ENCODE measurements at places on chromosomes 5 and 9.

GRCh38 chr5:61307191-61307590 lies 24.9 kb upstream of the ZSWIM6 start:
- H3K4me3 ChIP-seq = no peak overlapping the region
- H3K4me1 ChIP-seq = no peaks in the 10 kb centered on the region
- no peak overlapping the region for H3K27ac ChIP-seq
- H3K27me3 ChIP-seq = no peaks in the 10 kb centered on the region

DNA sequence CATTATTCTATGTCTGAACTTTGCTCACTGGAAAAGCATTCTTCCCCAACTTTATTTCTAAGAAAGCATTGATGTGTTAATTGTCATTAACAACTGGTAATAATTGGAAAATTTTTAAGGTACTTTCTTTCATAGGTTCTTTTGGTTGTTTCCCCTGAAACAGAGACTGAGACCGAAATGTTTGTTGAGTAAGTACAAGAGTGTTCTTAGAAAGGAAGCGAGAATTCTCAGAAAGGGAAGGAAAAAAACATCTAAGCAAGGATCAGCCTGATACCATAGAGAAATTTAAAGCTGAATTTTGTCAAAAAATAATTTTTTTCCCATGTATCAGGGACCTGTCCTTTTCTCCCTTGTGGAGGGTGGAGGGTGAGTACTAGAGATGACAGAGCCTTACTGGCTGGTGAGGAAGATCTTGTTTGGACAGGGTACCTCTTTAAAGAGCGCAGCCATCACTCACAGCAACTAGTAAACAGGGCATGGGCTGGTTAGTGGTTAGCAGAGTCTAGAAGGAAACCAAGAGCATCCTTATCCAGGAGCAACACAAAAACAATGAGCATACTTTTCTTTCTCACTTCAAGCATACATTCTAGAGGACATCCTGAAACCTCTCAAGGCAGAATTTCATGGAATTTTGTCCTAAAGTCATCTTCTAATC lies 898.5 kb downstream of the DNAH5 start:
- no peak for DNase-seq
- no peak overlapping the region for H3K27ac ChIP-seq
- H3K36me3 ChIP-seq = no peaks in the 10 kb centered on the region
- H3K4me1 ChIP-seq = no peaks in the 10 kb centered on the region
- no peaks in the 10 kb centered on the region for H3K27me3 ChIP-seq

GRCh38 chr5:33877449-33877848 lies 14.3 kb downstream of the ADAMTS12 start:
- H3K4me1 ChIP-seq = no peaks in the 10 kb centered on the region
- H3K27ac ChIP-seq = no peak overlapping the region
- DNase-seq = no peak
- no peaks in the 10 kb centered on the region for H3K36me3 ChIP-seq

DNA sequence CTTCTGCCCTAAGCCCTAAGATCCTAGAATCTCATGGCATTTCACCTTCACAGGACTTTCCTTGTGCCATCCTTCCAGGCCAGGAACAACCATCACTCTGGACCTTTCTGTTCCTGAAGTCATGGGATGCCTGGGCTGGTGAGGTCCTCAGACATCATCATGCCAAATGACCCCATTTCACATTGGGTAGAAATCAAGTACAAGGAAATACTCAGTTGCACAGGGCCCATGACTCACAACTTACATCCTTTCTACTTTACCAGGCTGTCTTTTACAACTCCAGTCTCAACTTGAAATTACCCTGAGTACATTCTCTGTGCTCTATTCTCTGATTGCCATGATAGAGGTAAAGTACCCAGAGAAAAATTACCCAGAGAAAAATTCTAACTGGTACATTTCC lies 167.1 kb downstream of the PIK3R1 start:
- H3K27ac ChIP-seq = no peak overlapping the region
- H3K4me3 ChIP-seq = no peak overlapping the region
- DNase-seq = no peak
- H3K4me1 ChIP-seq = peaks cover 37% of the 10 kb centered on the region
- H3K36me3 ChIP-seq = no peaks in the 10 kb centered on the region
